ENCODE measurements at places on chromosomes 3 and 15.

DNA sequence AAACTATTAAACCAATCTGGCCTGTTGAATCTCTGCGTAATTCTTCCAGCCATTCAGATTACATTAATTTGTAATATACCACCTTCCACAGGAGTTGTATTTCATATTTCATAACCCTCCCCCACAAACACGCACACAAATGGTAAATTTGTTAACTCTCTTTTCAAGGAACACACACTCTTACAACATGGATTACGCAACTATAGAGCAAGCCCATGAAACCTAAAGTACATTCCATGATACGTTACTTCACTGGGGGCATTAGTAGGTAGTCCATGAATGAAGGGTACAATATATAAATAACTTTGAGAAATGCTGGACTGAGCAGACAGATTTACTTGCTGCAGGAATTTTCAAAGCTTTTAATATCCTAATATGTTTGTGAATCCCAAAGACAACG is 65.0 kb downstream of the TRIM69 start:
- DNase-seq, result no peak

DNA sequence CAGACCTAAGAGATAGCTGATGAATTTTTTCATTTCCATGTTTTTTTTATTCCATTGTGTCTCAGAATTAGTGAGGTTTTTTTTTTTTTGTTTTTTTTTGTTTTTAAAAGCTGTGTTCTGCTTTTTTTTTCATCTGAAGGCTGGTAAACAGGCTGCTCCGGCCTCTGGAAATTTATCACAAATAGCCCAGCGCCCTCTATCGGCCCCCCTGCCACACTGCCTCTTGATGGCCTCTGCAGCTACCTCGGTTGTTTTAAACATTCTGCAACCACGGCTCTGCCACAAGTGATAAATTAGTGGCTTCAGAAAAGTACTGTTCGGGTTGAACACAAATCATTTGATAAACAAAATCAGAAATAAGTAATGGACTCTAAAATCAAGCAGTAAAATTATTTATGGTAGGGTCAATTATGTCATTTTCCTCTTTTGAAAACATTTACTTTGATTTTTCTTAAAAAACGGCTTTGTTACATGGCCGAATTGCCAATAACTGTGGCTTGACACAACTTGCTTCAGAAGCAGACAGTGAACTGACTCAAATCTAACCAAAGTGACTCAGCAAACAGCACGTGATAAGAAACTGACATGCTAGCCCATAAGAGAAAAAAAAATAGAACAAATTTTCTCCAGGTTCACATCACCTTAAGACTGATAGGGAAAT is 87.8 kb downstream of the RSL24D1 start:
- peak; percentile 64 for DNase-seq

GRCh38 chr15:40344217-40344616 is 3.5 kb upstream of the CCDC9B start:
- DNase-seq, result no peak

GRCh38 chr3:120280566-120280965 is 4.5 kb downstream of the GPR156 start:
- no peak for DNase-seq

GRCh38 chr3:69993757-69994156 is 5.8 kb upstream of the SAMMSON start:
- DNase-seq, result no peak

DNA sequence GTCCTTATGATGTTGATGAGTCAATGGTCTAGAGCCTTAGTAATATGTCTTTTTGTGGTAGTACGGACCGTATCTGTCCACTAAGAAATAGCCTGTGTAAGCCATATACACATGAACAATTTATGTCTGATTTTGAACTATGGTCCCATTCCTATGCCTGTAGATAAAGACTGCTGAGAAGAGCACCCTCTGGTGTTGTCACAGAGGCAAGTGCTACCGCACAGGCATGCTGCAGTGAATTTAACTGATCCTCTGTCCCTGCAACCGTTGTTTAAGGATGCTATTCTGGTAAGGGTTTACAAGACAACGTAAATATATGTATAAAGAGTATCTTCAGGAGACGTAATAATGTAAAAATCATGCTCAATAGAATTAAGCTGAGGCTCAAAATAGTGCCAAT is 170.7 kb downstream of the UBE3A start:
- DNase-seq, result no peak

- no peak for DNase-seq
These were observed 380.0 kb upstream of the GOLIM4 start for GRCh38 chr3:168475704-168476103.

DNA sequence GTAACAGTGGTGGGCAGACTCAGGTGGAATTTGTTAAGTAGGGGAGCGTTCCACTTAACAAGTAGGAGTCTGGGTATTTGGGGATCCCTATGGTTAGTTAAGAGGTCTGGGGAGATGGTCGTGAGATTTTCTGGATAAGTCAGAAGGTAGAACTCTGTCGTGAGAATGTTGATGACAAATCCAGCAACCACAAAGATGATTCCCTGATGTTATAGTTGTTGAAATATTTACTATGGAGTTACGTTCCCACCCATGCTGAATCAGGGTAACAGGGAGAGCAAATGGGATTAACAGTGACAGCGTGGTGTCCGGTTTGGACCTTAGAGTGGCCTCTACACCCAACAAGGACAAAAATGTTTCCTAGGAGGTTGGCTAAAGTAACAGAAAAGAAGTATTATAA is 110.8 kb downstream of the MFSD1 start:
- no peak for DNase-seq

Data from upper lobe of left lung (tissue), 6 donors.